ENCODE measurements at places on chromosomes 2 and 18.

DNA sequence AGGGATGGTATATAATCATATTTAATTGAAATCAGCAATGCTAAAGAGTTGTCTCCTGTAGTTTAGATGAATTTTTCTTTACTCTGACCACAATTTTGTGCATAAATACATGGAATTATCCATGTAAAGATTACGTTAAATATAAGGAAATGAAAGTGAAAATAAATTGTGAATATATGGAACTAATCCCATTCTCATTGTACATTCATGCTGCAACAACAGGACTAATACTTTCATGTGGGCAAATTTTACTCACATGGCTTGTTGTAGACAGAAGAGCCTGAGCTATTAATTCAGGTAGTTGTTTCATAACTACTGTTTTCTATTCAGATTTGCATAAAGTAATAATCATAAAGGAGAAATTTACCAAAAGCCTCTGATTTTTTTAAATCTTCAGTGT is 357.8 kb downstream of the ARHGAP15 start:
- H3K4me3 ChIP-seq = no peak overlapping the region
- no peak overlapping the region for H3K27ac ChIP-seq
- H3K36me3 ChIP-seq = no peaks in the 10 kb centered on the region
- H3K4me1 ChIP-seq = no peaks in the 10 kb centered on the region
- no peak for DNase-seq

DNA sequence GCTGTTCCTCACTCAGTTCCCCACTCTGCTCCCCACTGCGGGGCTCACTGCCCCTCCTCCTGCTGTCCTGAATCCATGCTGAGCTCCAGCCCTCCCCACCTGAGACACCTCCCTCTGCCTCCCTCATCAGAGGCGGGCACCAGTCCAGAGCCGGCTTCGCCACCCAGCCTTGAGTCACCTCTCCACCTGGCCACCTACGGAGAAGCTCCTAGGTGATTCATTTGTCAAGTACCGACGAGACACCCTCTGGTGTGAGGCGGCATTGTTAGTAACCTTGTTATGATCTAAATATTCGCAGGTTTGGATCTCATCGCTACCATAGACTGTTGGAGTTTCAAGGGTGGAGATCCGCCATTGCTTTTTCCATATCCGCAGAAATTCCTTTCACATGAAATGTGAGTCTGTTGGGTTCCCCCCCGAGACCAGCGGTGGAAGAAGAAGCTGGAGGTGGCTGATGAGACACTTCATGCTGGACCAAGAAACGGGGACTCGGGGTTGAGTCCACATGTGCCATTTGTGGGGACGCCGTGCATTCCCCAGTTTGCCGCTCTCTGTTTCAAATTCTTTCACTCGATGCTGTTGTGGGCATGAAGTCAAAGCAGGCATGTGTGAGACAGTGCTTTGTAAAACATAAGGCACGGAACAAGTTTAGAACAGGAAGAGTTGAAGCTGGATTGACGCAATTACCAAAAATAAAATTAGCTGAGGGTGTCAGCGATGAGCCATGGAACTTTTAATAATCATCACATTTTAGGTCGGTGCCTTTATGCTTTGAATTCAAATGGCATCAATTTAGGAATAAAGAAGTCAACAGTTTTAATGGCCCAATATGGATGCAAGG is 259.8 kb upstream of the HDAC4 start:
- no peak overlapping the region for H3K27ac ChIP-seq
- H3K36me3 ChIP-seq = no peaks in the 10 kb centered on the region
- DNase-seq = no peak
- no peak overlapping the region for H3K4me3 ChIP-seq
- peaks cover 3% of the 10 kb centered on the region for H3K4me1 ChIP-seq
- no peaks in the 10 kb centered on the region for H3K27me3 ChIP-seq

DNA sequence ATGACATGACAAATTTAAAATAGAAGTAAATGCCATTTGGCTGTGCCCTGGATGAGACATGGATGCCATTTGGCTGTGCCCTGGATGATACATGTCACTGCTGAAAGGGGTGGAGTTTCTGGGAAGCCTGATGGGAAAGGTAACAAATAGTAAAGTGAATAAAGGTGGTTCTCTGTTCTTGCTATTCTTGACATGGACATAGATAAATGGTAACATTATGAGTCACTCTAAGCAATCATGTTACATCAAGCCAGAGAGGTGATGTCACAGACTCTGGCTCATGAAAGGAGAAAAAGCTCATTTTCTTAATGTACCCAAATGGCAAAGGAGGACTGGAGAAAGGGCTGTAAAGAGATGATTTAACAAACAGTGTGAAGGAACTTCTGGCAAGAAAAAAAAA is 86.4 kb downstream of the EML6 start:
- H3K36me3 ChIP-seq = no peaks in the 10 kb centered on the region
- no peaks in the 10 kb centered on the region for H3K27me3 ChIP-seq
- H3K4me1 ChIP-seq = no peaks in the 10 kb centered on the region
- DNase-seq = no peak
- no peak overlapping the region for H3K4me3 ChIP-seq

- no peaks in the 10 kb centered on the region for H3K27me3 ChIP-seq
- no peaks in the 10 kb centered on the region for H3K4me1 ChIP-seq
- H3K36me3 ChIP-seq = no peaks in the 10 kb centered on the region
- no peak for DNase-seq
- H3K27ac ChIP-seq = no peak overlapping the region
These were observed 128.2 kb downstream of the COL4A4 start for GRCh38 chr2:227035711-227036367.

Measured in CD8-positive, alpha-beta memory T cell (primary cell).